ENCODE measurements at places on chromosomes 11 and 22.
A peak's percentile ranks its signal among the peaks of the same experiment; 100 is the strongest.

- no peak for DNase-seq
Measured at GRCh38 chr22:22911327-22912134, 23.9 kb downstream of the IGLL5 start.

- no peak for DNase-seq
Measured at GRCh38 chr11:128832121-128832497, 35.0 kb downstream of the KCNJ1 start.

DNA sequence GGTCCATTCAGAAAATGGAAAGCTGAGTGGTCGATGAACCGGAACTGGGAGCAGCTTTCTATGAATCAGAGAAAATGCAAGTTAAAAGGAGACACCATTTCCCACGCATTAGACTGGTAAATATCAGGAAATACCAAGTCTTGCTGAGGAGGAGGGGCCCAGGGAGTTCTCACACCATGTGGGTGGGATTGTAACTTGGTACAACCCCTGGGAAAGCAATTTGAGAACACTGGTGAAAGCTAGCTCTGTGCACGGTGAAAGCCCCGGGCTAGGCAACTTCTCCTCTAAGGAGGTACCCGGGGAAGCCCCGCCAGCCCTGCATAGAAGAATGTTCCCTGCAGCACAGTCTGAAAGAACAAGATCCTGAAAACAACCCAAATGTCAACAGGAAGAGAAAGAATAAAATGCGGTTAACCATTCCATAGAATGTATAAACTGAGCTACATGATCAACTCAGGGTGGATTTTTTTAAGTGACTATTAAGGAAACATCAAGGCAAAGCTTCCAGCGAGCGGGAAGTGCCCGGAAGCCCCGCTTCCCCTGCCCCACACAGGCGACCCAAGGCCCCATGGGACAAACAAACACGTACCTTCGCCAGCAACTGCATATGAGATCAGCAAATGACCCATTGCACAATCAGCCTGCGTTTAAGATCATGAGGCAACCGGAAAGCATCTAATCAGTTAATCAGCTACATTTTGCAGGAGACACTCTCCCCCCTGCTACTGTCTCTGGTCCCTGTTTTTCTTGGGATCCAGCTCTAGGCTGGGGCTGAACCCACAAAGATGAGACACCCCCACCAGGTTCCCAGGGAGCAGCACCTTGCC lies 11.3 kb downstream of the SHANK2 start:
- DNase-seq, result no peak

GRCh38 chr22:23762842-23763578 lies at the start of gene C22orf15:
TSS of gene C22orf15 (plus strand) at chr22:23762990. CDS start at chr22:23763307, 317 bp downstream.
- DNase-seq, result peak; percentile 25

- peak; percentile 31 for DNase-seq
Measured at GRCh38 chr11:101860696-101861427, 53.9 kb upstream of the CEP126 start.

DNA sequence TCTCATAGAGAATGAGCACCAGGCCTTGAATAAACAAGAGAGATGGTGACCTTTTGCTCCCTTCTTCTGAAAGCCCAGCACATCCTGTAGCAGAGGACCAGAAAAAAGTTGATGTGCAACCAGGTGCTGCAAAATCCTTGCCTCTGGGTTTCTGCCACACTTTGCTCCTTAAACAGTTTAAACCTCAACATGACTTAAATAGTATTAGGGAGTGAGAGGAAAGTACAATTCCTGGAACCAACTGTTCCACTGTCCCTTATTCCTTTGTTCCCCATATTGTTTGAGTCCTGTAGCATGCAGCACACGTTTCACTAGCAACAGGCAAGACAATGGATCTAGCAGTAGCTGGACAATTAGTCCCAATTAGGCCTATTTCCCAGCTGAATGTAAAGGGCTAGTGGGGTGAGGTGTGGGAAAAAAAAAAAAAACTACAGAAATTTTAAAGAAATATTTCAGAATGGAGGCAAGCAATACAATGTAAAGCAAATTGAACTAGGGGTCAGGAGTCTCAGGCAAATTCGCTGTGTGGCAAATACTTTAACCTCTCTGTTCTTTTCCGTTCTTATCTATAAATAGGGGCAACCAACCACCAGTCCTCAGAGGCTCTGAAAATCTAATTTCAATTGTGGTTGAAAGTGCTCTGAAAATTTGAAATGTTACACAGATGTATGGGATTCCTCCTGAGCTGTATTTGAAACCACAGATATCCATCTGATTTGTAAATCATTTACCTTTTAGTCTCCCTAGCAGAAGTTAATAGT lies 6.6 kb downstream of the MPPED2 start:
- no peak for DNase-seq

DNA sequence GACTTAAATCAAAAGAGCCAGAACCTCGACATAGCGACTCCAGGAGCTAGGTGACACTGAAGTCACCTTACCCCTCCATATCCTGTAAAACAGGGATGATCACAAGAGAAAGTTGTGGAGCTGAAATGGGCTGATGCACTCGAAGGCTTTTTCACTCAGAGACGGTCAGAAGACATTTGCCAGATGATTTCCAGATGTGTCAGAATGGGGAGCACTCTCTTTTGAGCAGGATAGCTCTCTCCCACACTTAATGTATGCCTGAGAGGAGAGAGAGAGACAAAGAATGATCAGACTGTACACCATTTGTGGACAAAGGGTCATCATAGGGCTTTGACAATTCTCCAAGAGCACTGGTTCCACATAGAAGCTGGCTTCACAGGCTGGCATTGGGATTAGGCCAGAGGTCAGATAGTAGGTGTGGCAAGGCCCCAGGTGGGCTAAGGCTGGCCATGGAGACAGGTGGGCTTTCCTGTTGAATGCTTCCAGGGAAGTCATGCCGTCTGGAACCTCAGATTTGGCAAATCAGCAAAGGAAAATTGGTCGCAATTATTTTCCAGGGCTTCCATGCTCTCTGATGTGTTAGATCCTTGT lies 42.3 kb upstream of the ETS1 start:
- DNase-seq, result no peak

DNA sequence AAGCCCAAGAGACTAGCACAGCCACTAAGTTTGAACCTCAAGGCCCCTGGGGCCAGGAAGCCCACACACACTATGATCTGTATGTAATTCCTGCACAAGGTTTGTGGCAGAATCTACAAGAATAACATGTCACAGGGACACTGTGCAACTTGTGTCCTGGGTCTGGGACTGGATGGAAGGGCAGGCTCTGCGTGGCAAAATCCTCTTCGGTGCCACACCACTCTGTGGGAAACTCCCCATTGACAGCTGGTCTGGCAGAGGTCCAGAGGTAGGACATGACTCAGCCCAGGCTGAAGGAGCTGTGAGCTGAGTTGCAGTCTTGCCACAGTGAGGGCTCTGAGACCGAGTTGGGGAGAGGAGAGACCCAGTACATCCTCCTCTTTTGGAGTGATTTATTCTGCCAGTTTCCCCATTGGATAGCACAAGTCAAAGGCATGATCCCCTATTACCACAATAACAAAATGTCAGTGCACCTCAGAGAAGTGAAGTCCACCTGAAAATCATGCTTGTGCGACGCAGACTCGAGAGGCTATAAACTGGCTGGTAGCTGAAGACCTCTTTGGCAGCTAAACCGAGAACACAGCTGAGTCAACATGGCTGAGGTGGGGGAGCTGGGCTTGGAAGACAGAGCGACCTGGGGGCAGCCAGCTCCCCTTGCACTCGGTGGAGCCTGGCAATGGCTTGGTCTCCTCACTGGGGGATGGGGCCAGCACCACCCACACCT lies 23.3 kb upstream of the SERPIND1 start:
- DNase-seq, result no peak

DNA sequence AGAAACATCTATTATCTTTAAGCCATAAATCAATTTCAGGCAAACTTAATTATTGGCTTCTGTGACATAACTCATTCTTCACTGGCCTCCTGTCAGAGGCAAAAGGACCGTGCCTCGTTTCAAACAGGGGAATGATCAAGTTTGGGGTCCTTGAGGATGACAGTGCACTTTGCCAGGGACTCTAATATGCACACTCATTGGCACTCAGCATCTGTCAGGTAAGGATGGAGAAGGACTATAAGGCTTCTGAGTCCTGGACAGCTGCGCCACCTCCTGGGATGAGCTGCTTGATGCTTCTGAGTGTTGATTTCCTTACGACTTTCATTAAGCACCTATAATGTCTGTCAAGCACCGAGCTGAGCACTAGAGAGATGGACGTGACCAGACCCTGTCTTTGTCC lies 20.2 kb downstream of the BPIFC start:
- no peak for DNase-seq

- DNase-seq, result no peak
Measured at GRCh38 chr22:25950111-25950510, 208.1 kb downstream of the MYO18B start.

- no peak for DNase-seq
Measured at GRCh38 chr11:20421946-20422345, 34.4 kb downstream of the PRMT3 start.

DNA sequence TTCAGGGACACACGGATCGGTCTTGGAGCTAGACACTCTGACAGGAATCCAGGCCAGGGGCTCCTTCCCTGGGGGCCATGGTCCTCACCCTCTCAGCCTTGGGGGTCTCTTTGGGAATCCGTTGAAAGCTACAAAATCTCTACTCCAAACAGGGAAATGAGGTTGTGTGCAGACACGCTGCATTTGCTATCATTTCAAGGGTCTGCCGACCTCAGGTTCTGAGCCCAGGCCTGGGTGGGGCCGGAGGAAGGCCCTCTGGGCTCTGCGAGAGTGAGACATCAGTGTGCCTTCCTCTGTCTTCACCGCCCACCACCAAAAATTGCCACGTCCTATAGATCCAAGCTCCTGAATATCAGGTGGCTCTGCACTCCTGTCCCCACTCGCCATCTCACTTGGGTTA lies 74.4 kb upstream of the FGF3 start:
- DNase-seq, result no peak

DNA sequence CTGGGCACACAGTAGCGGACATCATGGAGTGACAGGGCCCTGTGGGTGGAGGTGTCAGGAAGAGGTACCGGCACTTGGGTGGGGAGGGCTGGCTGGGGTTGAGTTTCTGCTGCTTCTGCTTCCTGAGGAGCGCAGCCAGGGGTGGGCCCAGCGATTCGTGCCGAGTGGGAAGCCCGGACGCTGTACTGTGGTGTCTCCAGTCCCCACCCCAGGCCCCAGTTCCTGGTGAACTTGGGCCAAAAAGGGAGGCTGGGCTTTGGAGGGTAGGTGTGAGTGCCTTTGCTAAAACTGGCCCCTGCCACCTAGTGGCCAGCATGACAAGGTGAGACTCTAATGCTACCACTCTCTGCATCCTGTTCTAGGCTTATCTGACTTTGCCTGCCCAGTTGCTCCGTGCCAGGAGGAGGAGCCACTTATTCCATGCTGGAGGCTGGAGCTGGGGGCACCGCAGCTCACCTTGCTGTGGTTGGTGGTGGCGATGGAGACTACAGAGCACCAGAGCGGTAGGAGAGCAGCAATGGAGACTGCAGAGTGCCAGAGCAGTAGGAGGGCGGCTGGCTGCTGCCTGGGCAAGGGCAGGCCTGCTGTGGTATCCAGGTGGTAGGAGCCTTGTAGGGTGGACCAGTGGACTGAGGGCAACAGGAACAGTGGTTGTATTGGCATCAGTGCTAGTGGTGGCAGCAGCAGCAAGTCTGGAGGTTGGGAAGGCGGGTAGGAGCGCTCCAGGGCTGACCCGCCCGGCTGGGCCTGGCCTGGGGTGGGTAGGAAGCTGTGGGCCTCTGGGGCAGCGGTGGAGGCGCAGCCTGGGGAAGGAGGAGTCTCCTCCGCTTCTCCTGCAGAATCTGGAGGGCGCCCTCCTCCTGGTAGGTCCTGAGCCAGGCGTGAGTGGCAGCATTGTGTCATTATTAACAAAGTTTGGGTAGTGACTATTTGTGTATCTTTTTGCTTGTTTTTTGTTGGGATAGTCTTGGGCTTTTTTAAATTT lies 2.2 kb upstream of the RFPL2 start:
- no peak for DNase-seq

GRCh38 chr11:120217941-120218694 lies 7.3 kb downstream of the OAF start:
- DNase-seq, result no peak

GRCh38 chr11:14612694-14613093 lies 30.9 kb upstream of the PDE3B start:
- no peak for DNase-seq

- no peak for DNase-seq
Measured at GRCh38 chr11:100730266-100730665, 43.2 kb downstream of the ARHGAP42 start.

DNA sequence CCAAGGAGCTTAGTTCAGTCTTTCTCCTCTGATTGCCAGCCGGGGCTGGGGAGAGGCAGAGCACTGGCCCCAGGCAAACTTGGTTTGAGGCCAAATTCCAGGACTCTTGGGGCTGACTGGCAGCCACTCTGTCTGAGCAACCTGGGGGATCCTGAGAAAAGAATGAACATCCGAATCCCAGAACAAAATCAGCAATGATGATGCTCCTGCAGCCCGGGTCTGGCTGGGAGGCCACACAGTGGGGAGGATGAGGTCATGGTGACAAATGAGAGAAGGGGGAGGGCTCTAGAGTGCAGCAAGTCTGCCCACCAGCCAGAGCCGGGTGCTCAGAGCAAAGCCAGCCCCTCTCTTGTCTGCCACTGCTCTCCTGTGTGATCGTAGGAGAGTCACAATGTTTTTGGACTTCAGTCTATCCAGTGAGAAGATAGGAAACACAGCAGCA lies 71.8 kb upstream of the PAX6 start:
- DNase-seq, result no peak

- DNase-seq, result no peak
Measured at GRCh38 chr11:113497066-113497910, 22.1 kb upstream of the DRD2 start.

GRCh38 chr22:42296381-42296853 lies 26.0 kb upstream of the TCF20 start:
- DNase-seq, result peak; percentile 77

DNA sequence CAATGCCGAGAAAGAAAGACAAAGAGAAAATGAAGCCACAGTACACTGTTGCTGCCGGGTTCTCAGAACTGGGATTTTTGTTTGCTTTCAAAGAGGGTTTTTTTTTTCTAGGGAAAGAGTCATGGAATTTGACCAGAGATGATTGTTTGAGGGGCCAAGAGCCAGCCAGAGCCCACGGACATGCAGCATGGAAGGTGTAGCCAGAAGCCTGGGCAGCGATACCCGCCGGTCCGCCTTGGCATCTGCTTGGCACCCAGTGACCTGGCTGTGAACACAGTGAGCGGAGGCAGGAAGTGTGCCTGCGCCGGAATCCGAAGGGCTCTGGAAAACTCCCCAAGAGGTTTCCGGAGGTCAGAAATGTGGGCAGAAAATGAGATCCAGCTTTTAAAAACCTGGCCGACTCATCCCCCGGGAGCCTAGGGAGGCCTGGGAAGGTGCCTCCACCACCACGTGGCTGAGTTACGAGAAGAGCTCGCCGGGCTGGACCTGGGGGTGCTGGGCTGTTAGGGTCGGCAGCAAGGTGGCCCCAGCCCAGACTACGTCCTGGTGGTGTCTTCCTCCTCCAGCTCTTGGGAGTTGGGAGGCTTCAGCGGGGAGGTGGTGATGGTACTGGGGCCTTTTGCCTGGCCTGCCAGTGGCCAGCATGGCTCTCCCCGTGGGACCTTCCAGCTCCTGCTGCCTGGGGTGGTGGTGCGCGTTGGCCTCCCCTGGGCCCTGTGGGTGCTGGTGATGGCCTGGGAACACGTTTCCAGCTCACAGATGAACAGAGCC lies 61.6 kb upstream of the PPARA start:
- DNase-seq, result no peak
